ENCODE measurements at places on chromosomes 2 and 18.

DNA sequence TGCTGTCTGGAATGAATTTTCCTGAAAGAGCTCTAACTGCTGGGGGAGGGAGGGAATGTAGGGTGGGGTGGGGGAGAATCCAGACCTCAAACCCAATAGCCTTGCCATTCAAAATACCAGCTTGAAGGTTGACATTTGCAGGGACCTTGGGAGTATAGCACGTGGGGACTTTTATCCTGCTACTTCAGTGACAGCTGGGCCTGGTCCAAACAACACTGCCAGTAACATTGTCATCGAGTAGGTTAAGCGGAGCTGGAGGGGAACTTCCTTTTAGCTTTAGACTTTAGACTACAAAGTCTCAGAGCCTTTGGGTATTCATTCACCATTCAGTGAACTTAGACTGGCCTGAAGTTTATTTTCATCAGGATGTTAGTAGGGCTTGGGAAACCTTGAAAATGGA, 248.7 kb downstream of the MEIS1 start:
- DNase-seq, result no peak

GRCh38 chr18:80194874-80195570, 52.3 kb downstream of the PARD6G start:
- DNase-seq, result no peak

DNA sequence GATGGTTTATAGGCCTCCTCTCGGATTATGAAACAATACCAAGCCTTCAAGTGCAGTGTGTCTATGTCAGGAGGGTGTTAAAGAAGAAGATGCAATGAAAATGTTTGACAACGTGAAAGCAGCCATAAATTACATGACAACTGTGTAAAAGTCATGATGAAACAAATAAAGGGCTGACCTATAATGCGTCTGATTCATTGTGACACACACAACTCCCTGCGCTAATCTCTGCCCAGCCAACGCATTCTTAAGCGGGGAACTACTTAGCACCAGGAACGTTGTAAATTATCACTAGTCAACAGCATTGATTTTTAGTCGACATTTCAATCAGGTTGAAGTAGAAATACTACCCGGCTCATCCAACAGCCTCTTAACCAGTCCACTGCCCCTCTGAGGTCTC, 26.8 kb downstream of the BCL11A start:
- DNase-seq, result peak; percentile 72

GRCh38 chr2:7044253-7045250, 127.3 kb downstream of the RNF144A start:
- DNase-seq, result peak; percentile 74

GRCh38 chr2:208285853-208286252, 19.8 kb downstream of the PIKFYVE start:
- no peak for DNase-seq

- DNase-seq, result no peak
Measured at GRCh38 chr2:31835450-31835849, 175.4 kb downstream of the MEMO1 start.

DNA sequence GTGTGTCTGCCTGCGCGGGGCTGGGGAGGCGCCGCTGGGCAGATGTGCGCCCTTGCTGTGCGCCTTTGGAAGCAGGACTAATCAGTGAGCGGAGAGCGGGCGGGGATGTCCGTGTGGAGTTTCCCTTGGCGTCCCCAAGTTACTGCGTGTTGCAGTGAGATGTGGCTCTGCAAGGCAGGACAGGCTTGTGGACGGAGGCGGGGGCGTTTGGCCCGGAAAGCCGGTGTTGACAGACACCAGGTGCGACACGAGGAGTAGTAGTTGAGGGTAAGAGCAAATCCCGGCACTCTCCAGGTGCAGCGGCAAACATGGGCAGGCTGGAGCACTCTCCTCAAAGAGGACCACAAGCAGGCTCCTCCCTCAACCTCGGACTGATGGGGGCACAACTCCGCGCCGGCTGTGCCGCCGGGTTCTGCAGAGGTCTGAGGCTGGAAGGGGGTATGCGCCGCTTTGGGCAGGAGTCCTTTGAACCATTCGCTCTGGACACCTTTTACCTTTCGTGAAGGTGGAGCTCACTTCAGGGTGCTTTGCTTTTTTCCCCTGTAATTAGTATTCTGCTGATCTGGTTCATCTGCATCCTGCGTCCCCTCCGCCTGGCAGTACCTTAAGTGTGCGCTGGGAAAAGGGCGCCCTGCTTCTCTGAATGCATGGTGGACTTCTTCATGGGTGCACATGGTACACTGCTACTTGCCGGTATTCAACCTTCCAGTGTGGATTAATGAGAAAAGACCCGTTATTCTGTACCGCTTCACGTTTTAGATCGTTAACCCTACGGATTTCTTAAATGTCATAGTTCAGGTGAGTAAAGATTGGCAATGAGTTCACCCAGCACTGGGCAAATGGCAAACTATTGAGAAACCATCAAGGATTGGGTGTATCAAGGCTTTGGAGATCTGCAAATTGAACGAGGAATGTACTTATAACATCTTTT, 608 bp downstream of the CDH7 start:
- DNase-seq, result peak; percentile 9

DNA sequence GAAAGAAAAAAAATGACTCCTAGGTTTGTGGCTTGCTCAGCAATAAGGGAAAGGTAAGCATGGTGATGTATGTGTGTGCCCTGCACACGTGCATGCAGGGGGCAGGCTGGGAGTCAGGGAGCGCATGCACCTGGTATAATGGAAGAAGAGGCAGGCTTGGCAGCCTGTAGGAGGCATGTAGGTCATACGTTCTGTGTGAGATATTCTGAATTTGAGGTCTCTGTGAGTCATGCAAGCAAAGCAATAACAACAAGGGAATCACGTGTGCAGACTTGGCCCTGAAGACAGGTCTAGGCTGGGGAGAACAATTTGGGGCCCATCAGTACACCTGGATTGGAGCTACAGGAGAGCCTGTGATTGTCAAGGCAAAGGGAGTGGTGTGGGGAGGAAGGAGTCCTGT, 94.5 kb upstream of the TTC39C start:
- DNase-seq, result no peak

DNA sequence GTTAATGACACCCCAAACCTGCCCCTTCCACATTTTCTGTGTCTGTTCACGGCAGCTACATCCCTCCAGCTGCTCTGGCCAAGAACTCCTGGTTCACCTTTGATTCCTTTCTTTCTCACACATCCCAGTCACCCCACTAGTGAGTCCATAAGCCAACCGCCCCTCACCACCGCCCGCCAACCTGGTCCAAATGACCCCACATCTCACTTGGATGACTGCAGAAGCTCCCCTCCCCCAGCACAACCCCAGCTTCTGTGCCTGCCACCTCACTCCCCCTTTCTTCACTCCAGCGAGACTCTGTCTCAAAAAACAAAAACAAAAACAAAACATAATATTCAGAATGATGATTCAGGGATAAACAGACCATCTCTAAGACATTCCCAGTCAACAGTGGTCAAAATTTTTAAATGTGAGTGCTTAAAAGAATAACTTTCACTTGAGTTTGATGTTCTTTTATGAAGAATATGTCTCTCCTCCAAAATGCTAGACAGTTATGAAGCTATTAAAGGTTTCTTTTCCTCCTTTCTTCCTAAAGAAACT, 3.2 kb downstream of the CYS1 start:
- no peak for DNase-seq

DNA sequence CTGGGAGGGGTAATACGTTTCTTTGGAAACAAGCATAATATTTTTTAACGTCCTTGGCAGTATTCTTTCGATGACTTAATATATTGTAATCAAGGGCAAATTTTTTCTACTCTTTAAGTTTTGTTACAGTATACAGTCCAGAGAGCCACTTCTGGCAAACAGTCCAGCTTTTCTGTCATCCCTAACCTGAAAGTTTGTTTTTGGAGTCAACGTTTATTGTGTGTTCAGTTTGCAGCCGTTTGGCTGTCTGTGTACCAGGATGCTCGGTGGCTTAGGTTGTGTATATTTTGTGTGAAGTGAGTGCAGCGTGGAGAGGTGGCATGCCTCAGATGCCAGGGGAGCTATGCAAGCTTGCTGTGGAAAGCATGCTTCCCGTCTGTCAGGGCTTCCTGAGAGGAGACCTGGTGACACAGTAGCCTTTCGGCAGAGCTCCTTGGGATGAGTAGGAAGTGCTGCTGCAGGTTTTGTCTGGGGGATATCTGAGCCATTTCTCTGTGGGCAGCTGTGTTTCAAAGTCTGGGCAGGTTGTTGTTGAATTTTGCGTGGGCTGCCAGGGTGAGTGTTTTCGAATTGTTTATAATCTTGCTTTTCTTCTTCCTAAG, 14.7 kb downstream of the MAP3K20 start:
- DNase-seq, result no peak
